ENCODE measurements at places on chromosomes 12 and 14. TPM values are rescaled to one million over a fixed set of nuclear protein-coding genes. Genes with fewer than 3 reads are reported as not detected.

GRCh38 chr14:86997271-86997670 lies 995.7 kb downstream of the GALC start:
- no peak for DNase-seq

GRCh38 chr12:210277-211141 lies 3.4 kb downstream of the SLC6A12 start:
- DNase-seq: no peak

DNA sequence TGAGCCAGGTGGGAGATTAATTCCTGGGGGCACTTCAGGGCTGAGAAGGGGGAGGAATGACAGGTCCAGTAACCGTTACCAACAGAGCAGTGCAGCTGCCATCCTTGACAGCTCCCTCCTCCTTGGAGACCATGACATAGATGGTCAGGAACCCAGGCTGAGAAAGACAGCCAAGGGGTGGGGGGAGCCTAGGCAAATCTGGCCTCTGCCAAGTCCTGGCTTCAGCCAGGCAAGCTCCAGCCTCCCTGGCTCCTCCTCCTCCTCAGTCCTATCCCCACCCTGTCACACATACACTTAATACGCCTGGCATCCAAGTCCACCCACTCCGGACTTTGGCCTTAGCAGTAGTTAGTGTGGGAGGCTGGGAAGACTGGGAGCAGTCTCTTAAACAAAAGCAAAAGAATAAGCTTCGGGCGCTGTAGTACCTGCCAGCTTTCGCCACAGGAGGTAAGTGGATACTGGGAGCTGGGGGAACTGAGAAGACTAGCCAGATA lies at the start of gene RDH5:
RDH5 (plus strand) TSS at position 323 of the 494 bp plus-strand sequence. CDS start 792 bp downstream, outside the sequence.
- peak; percentile 54 for DNase-seq

DNA sequence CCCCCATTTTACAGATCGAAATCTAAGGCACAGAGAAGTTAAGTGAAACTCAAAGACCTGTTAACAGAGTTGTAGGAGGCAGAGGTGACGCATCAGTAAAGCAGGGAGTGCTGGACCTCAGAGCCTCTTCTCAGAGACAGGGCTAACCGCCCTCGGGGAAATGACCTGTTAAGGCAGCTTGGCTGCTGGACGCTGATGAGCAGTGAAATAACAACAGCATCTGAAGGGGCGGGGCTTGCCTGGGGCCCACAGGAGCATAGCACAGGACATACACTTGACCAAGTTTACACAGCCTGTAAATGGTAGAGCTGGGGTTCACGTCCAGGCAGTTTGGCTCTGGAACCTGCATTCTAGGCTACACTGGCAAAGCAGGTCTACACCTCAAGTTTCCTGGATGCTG lies 39.3 kb downstream of the LRTM2 start:
- DNase-seq: peak; percentile 14

GRCh38 chr12:26198742-26199141 lies 3.4 kb downstream of the SSPN start:
- peak; percentile 51 for DNase-seq

GRCh38 chr12:55446326-55446725 lies 2.5 kb downstream of the OR6C2 start:
- no peak for DNase-seq

- peak; percentile 55 for DNase-seq
Measured at GRCh38 chr12:12194206-12194605, 72.6 kb downstream of the LRP6 start.

DNA sequence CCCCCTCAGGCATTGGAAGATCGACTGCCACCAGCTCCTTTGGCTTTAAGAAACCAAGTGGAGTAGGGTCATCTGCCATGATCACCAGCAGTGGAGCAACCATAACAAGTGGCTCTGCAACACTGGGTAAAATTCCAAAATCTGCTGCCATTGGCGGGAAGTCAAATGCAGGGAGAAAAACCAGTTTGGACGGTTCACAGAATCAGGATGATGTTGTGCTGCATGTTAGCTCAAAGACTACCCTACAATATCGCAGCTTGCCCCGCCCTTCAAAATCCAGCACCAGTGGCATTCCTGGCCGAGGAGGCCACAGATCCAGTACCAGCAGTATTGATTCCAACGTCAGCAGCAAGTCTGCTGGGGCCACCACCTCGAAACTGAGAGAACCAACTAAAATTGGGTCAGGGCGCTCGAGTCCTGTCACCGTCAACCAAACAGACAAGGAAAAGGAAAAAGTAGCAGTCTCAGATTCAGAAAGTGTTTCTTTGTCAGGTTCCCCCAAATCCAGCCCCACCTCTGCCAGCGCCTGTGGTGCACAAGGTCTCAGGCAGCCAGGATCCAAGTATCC lies 288.7 kb downstream of the NAV3 start:
- no peak for DNase-seq

The SOX5 gene
- not detected for total RNA-seq

The SLC41A2 gene
- total RNA-seq: 11.9 TPM

The DACT1 gene
- 3.3 TPM for total RNA-seq

The CDCA3 gene
- 33.2 TPM for total RNA-seq

DNA sequence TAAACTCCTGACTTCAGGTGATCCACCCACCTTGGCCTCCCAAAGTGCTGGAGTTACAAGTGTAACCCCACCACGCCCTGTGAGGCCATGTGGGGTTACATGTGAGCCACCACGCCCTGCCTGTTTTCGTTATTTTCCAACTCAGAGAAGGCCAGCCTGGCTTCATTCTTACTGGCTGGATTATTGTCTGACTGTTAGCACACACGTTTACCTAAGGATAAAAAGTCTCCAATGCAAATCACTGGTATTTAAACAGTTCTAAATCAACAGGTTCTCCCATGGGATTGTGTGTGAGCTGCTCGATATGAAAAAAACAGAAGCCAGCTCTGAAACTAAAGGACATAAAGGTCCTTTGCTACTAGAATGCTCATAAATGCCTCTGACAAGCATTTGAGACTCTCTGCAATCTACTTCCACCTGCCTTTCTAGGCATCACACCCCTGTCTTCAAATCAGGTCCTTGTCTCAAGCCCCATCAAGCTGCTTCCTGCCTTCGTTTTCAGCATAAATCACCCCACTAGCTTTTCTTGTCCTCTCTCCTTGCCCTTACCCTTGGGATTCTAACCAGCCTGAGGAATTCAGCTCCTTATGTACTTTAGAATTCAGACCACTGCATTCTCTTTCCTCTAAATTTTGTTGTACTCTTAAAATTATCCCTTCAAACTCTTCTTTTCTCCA lies 265.0 kb downstream of the DUSP6 start:
- DNase-seq: no peak

DNA sequence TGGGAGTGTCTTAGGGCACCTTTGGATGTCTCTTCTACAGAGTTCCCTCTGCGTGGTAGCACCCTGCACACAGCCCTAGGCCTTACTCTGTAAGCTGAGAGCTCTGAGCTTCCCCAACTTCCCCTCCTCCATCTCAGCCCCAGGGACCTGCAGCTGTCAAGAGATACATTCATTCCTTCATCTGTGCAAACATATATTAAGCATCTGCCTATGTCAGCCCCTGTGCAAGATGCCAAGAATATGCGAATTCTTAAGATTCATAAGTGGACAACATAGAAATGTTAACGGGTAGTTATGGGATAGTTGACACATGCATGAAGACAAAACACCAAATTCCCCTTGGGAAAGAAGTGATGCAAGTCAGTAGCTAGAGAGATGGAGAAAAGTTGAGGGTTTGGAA lies 190.8 kb downstream of the SLC41A2 start:
- DNase-seq: no peak

All from mammary epithelial cell (primary cell).